ENCODE measurements at places on chromosomes 6 and 20. TPM values are rescaled to one million over a fixed set of nuclear protein-coding genes. Genes with fewer than 3 reads are reported as not detected.

Gene KIAA0408
- 1.4 TPM for total RNA-seq

Gene MICA
- 46.5 TPM for total RNA-seq

Gene AFG1L
- total RNA-seq: 2.8 TPM

Gene ENPP1
- total RNA-seq: 5.6 TPM

Gene SLC32A1
- not detected for total RNA-seq

Gene PACRG
- total RNA-seq: 0.16 TPM

Gene SYNGAP1
- 5.2 TPM for total RNA-seq

Gene FILIP1
- total RNA-seq: 0.52 TPM

Gene PLCB1
- total RNA-seq: 24.9 TPM

Gene NDUFAF5
- 13.6 TPM for total RNA-seq

Gene PRL
- total RNA-seq: not detected

Gene TPBG
- total RNA-seq: 26.8 TPM

Gene LIME1
- total RNA-seq: 3.0 TPM

Gene RGS17
- total RNA-seq: 15.1 TPM

Gene PSORS1C2
- total RNA-seq: not detected

Gene PI3
- total RNA-seq: not detected

Gene LGSN
- not detected for total RNA-seq

Gene DLK2
- total RNA-seq: 0.63 TPM

Gene TINAG
- not detected for total RNA-seq

Gene PHACTR3
- not detected for total RNA-seq
